ENCODE measurements at places on chromosomes 7 and 10.
A peak's percentile ranks its signal among the peaks of the same experiment; 100 is the strongest.

GRCh38 chr10:69685802-69686585 is 55.9 kb downstream of the FAM241B start:
- no peak for DNase-seq

DNA sequence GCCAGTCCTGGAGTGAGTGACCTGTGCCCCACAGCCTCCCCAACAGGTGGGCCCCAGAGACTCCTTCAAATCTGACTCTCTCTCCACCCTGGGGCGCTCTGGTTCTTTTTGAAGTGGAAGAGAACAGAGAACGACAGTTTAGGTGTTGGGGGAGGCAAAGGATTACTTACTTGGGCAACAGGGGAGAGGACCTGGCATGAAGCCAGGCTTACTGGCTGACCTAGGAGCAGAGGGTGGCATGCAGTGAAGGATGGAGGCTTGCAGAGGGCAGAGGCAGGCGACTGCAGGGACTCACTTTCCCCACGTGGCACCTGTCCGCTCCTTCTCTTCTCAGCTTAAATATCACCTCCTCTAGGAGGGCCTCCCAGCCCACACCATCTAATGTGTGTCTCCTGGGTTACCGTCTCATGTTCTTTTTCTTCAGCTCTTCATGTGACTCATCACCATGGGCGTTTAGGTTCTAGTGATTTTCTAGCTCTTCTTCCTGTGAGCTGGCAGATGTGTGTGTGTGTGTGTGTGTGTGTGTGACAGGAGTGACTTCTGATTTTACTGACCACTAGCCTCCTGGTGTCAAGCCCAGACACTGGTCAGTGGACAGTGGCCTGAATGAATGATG is 15.5 kb downstream of the LZTS2 start:
- no peak for DNase-seq

DNA sequence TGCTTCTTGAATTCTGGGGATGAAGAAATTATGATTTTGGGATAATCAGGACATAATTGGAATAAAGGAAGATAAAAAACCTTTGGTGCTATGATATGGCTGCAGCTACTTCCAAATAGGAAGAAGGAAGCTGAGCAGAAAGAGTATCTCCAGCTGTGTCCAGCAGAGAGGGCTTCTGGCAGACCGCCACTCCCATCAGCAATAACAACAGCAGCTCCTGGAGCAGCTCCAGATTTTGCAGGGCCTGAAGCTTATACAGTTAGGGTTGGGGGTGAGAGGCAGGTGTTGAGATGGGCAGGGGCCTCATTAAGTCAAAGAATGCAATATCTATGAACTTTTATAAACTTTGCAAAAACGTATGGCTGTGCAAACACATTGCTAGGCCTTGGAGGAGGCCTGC is 62.3 kb downstream of the C10orf120 start:
- no peak for DNase-seq

GRCh38 chr10:11224792-11225416 is 207.2 kb downstream of the CELF2 start:
- no peak for DNase-seq

GRCh38 chr7:143447466-143447865 is 4.2 kb downstream of the TAS2R60 start:
- DNase-seq = no peak

GRCh38 chr7:134084488-134085144 is 42.5 kb upstream of the LRGUK start:
- DNase-seq = no peak

DNA sequence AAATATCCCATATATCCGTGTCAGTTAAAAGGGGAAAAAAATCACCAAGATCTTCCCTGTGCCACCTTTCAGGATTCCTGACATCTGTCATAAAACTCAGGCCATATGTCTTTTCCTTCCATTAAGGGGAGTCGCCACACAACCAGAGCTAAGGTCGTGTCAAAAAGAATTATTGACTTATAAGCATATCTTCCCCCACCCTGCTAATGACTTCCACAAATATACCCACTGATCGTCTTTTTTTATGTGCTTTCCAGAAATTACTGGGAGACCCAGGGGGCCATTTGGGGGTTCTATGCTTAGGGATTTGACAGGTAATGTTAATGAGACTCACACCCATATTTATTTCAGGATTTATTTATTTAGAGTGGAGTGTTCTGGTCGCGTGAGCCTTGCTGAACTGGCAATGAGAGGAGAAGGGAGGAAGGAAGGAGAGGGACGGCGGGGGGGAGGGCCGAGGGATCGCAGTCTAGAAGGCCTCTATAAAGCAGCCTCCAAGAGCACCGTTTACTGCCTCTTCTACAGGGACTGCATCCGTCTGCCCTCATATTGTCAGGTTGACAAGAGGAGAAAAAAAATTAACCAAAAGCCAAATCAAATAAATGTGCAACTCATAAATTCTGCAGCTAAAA is 135.7 kb upstream of the MGMT start:
- no peak for DNase-seq

- DNase-seq = no peak
Measured at GRCh38 chr7:41425926-41426325, 277.0 kb downstream of the INHBA start.

- DNase-seq = no peak
Measured at GRCh38 chr10:89043052-89043451, 52.5 kb downstream of the FAS start.

DNA sequence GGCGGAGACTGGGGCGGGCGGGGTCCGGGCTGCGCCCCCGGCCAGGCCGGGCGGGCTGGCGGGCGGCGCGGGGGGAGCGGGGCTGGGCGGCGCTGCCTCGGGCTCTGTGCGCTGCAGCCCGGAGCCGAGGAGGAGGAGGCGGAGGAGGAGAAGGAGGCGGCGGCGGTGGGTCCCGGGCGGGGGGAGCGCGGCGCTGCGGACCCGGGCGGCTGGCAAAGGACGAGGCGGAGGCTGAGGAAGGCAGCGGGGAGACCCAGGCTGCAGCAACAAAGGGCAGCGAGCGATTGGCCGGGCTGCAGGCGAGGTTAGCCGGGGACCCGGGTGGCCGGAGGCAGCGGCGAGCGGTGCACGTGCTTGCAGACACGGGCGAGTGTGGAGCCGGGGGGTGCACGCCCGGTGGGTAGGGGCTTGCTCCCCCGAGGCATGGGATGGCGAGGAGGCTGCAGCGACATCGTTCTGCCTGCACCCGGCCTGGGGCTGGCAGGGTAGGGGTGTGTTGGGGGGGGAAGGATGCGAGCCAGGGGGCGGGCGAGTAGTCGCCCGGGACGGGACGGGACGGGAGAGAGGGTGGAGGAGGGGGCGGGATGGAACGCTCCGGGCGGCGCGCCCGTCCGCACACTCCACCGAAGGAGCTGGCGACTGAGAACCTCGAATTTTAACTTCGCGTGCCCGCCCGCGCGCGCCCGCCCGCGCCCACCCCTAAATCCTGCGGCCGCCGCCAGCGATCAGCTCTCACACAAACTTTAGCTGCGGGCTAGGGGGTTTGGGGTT is 844 bp upstream of the KAT6B start:
- peak; percentile 59 for DNase-seq

GRCh38 chr10:104308439-104308903 is 29.8 kb downstream of the ITPRIP start:
- no peak for DNase-seq

- DNase-seq = no peak
Measured at GRCh38 chr7:95467912-95468607, 17.7 kb upstream of the ASB4 start.

DNA sequence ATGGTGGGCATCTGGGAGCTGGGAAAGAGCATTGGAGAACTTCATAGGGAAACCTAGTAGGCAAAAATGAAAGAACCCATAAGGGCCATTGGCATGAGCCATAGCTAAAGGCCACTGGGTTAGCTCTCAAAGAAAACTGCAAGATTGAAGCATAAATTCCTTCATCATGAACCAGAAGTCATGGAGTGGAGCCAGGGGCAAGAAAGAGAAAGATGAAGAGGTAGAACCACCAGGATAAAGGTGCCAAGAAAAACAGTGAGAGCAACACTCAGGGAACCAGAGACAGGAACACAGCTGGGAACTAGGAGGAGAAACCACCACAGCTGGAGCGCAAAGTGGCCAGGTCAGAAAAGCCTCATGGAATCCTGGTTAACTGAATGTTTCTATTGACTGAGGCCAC is 11.5 kb upstream of the SGMS1 start:
- DNase-seq = no peak

GRCh38 chr7:133645884-133646391 is 393.1 kb downstream of the EXOC4 start:
- DNase-seq = no peak

GRCh38 chr7:16025696-16026095 is 339.2 kb upstream of the MEOX2 start:
- no peak for DNase-seq

DNA sequence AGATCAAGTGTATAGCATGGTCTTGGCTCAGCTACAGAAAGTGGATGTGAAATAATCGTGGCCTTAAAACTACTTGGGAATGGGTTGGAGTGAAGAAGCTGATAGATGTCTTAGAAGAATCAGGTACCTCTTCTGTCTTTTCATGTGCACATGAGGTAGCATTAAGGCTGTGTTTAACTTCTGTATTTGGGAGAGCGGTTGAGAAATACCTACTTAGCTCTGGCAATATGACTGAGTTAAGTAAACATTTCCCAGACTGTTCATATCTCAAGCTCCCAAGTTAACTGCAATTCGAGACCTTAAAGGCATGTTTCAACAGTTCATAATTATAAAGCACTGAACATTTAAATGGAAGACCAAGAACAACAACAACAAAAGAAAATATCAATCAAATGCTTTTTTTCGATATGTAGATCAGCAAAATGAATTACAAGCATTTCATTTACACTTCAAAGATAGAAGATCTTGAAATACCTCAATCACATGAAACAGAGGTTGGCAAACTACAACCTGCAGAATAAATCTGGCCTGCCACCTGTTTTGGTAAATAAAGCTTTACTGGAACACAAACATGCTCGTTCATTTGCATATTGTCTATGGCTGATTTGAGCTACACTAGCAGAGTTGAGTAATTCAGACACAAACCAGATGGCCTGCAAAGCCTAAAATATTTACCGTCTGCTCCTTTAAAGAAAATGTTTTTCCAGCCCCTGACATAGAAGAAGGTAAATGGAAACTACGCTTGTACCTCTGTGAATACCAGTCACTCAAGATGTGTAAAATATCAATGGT is 337.1 kb upstream of the GLI3 start:
- DNase-seq = no peak

DNA sequence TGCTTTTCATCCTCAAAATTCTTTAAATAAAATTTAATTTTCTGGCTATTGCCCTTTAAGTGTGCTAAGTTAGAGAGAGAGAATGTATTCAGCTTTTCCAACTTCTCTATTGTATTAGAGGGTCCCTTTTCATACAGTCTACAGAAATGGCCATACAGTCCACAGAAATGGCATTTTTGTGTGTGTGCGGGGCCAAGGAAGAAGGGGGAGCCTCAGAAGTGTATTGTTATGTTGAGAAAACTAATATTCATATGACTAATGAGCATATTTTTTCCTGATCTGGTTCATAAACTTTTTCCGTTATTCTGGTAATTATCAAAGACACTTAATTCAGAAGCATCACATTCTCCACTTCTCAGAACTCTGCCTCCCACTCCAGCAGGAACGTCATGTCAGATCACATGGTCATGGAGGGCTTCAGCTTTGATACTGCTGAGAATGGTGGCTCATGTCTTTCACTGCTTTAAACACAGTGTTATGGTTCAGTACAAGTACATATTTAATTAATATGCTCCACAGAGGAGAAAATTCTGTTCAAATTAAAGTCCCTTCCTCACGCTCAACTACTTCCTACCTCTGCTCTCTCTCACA is 37.1 kb downstream of the ELMO1 start:
- DNase-seq = no peak

DNA sequence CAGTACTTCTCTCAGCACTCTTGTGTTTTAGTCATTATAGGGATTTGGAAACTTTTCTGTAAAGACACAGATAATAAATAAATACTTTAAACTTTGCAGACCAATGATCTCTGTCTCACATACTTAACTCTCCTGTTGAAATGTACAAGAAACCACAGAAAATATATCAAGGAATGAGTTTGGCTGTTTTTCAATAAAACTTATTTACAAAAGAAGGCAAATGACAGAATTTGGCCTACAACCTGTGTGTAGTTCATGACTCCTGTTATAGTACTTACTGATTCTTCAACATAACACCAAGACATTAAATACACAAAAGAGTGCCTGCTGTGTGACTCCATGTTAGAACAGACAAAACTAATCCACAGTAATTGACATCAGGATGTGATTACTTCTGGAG is 510.0 kb upstream of the PHF14 start:
- no peak for DNase-seq

DNA sequence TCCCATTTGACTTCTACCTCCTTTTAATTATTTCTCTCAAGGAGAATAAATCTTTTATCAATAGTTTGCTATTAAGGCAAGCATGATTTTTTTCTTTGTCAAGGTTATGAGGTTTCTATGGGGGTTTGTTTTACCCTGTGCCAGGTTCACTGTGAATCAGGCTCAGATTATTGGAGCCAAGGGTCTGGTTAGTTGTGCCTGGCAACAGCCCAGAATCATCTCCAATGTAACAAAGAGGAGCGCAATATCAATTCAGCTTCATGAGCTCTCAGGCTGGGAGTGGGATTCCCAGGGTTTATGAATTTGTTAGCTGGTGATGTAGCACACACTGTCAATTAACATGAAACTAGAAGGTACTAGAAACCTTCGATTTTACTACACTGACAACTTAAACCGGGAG is 73.2 kb downstream of the AASS start:
- no peak for DNase-seq

- DNase-seq = no peak
Measured at GRCh38 chr10:116274064-116274904, 1.3 kb upstream of the GFRA1 start.

- no peak for DNase-seq
Measured at GRCh38 chr10:99648717-99649116, 10.6 kb upstream of the ENTPD7 start.

GRCh38 chr7:11665357-11665756 is 166.6 kb downstream of the THSD7A start:
- DNase-seq = no peak

- DNase-seq = no peak
Measured at GRCh38 chr7:149887311-149887710, 13.5 kb downstream of the ATP6V0E2 start.

GRCh38 chr7:50565977-50566376 is 772 bp upstream of the DDC start:
- no peak for DNase-seq

DNA sequence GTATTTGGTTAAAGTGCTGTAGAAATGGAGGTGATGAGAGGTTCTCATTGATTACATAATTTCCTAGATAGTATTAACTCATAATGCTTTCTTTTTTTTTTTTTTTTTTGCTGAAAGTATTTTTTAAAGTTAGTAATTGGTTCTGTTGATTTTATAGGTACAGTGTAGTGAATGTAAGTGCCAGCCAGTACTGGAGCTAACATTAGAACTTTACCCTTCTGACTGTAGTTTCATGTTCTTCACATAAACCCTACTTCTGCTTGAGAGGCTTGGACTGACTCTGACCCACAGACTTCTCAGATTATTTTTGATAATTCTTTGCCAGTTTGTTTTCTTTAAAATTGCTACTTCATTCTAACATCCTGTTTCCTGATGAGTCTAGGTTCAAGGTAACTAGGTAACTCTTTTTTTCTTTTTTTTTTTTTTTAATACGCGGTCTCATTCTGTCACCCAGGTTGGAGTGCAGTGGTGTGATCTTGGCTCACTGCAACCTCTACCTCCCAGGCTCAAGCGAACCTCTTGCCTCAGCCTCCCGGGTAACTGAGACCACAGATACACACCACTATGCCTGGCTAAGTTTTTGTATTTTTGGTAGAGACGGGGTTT is 92.2 kb upstream of the OIT3 start:
- DNase-seq = no peak
